Left ventricle myocardium inferior (tissue), 1 donor: ENCODE measurements at places on chromosomes 2 and 18. TPM values are rescaled to one million over a fixed set of nuclear protein-coding genes. Genes with fewer than 3 reads are reported as not detected.

Gene SGPP2
- 2.3 TPM for total RNA-seq

Gene CYS1
- total RNA-seq = 3.3 TPM

Gene MZT2B
- total RNA-seq = 422 TPM

- DNase-seq = no peak
These were observed 679.2 kb downstream of the CNTNAP5 start for GRCh38 chr2:124704071-124704925.

GRCh38 chr2:182134201-182134600, 148.5 kb downstream of the PPP1R1C start:
- no peak for DNase-seq

DNA sequence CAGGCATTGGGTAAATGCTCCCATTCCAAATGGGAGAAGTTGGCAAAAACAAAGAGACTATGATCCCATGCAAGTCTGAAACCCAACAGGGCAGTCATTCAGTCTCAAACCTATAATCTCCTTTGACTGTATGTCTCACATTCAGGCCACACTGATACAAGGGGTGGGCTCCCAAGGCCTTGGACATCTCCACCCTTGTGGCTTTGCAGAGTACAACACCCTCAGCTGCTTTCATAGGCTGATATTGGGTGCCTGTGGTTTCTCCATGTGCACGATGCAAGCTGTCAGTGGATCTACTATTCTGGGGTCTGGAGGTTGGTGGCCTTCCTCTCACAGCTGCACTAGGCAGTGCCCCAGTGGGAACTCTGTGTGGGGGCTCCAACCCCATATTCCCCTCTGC, 141.7 kb upstream of the CAB39 start:
- no peak for DNase-seq

DNA sequence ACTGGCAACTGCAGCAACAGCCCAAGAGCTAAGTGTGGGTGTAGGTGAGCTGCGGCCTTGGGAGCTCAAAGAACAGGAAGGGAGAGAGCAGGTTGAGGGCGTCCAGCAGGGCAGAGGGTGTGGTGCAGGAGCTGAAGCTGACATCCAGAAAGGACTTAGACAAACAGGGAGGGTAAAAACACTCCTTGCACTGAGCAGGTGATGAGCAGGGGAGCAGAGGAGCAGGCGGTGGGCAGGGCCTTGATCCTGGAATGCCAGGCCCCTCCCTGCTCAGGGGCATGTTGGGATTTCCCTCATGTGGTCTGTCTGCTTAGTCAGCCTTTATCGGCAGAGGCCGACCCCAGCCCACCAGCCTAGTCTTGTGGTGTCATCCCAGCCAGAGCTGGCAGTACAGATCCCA, 63.6 kb downstream of the VSNL1 start:
- no peak for DNase-seq

DNA sequence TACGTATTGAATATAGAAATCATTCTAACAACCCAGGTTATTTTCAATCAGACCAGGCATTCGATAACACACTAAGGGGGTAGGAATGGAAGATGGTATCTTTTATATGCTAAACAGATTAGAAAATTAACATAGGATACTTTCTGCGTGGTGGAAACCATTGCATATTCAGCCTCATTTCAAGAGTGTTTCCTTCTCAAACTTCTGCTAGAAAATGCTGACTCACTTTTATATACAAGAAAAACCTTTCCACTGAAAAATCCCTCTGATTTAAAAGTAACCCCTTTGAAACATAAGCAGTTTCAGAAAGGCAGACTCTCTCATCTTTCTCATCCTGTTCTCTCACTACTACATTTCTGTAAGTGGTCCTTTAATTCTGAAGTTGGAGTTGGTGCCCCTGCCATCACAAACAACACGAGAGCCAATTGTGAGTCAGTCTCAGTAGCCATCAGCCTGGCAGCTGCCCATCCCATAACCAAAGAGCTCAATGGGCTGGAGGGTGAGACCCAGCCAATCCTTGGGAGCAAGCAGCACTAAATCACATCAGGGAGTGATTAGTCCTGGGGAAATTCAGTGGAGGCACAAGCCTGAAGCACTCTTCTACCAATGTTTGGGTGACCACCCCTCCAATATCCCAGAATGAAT, 343.1 kb downstream of the CELF4 start:
- DNase-seq = no peak
